Ovary (tissue), 10 donors: ENCODE measurements at places on chromosomes 12 and 14.

DNA sequence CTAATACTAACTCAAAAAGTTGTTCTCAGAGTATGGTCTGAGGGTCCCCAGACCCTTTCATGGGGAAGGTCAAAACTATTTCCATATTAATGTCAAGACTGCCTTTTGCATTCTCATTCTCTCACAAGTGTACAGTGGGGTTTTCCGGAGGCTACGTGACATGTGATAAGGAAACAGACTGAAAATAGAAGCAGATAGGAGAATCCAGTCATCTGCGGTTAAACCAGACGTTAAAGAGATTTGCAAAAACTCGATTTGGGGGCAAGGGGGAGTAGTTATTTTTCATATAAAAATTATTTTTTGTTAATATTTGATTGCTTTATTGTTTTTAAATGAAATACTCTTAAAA lies 1.0 kb upstream of the NAP1L1 start:
- peak overlapping the region; percentile 81 for H3K4me3 ChIP-seq
- no peaks in the 10 kb centered on the region for H3K36me3 ChIP-seq
- no peak overlapping the region for H3K27ac ChIP-seq
- no peaks in the 10 kb centered on the region for H3K4me1 ChIP-seq

DNA sequence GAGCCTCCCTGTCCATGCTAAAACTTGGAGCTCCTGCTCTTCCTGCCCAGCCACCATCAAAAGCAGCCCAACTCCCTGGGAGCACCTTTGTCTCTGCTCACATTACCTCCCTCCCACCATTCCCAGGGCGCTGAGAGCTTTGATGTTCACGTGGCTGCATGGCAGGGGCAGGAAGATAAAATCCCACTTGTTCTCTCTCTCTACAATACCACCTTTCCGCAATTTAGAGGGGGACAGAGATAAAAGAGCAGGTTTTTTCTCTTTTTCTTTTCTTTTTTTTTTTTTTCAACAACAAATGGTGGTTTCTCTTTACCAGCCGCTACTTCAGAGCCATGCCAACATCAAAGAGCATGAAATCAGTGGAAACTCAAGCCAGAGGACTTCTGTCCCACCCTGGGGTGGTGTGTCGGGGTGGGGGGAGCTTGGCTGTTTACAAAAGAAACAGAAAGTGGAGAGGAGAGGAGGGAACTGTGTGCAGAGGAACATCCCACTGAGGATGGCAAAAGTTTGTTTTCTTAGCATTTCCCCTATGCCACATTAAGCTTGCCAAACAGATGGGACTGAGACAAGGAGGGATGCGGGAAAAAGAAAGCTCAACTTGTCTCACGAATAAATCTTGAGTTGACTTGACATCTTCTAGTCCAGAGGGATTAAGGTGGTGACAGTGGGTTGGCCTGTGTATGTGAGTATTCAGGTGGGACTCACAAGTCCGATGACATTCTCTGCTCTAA lies 103.7 kb upstream of the NUDT4 start:
- no peak overlapping the region for H3K27ac ChIP-seq
- H3K27me3 ChIP-seq: no peaks in the 10 kb centered on the region
- H3K4me3 ChIP-seq: no peak overlapping the region

DNA sequence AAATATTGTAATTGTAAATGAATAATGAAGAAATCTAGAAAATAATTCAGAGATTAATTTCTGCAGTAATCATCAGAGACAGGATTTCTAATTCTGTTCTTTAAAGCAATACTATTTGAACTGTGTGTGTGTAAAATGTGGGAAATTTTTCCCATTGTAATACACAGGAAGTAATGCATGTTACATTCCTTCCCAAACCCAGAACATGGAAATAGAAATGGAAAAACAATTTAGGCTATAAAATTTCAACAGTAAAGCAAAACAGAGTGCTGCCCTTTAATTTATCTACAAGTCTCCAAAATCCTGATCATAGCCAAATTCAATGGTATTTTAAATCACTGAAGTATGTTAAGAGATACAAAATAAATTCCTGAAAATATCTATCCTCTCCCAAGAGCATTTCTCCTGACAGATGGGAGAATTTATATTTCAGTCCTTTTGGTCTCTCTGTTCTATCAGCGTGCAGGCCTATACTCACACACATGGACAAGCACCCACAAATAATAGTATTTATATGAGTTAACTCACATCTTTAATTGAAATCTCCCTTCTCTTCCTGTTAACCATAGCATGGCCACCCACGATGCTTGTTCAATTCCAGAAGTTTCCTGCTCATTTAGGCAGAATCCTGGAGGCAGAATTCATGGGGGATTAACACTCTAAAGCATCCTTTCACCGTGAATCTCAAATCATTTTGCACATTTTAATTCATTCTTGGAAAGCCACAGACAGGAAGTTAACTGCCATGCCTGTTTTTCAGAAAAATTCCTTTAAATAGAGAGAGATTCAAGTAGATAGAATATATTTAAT lies 1465.4 kb upstream of the FLRT2 start:
- H3K27ac ChIP-seq: no peak overlapping the region
- H3K27me3 ChIP-seq: no peaks in the 10 kb centered on the region
- DNase-seq: no peak
- H3K36me3 ChIP-seq: no peaks in the 10 kb centered on the region

DNA sequence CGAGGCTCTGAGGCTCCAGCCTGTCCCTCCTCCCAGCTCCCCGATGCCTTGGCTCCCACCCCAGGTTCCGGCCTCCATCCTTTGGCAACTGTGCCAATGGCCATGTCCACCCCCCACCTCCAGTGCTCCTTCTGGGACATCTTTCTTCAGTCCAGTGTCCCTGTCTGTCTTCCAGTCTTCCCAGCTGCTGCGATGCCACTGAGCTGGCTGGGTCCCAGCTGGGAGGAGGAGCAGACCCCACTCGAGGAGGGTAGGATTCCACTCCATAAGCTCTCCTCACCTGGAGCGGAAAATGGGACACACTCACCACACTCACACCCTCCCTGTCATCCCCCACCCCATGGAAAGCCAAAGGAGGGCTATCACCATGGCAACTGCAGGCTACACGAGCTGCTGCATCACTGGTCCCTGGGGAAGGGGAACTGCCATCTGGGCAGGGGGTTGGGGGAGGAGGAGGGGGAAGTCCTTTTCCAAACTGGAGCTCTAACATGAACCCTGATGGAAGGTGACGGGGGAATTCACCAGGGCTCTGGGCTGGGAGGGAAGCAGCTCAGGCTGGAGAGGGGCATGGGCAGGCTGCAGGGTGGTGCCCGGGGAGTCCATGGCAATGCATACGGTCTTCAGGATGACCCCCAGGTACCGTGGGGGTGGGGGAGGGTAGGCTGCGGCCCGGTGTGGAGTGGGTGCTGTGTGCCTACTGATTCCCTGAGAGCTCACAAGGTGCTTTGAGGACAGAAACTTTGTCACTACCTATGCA lies 94.3 kb downstream of the LRRC74A start:
- H3K27ac ChIP-seq: no peak overlapping the region
- peaks cover 50% of the 10 kb centered on the region for H3K4me1 ChIP-seq
- DNase-seq: peak; percentile 69

GRCh38 chr14:71583705-71584104 lies 348.5 kb upstream of the RGS6 start:
- H3K4me1 ChIP-seq: no peaks in the 10 kb centered on the region
- no peak overlapping the region for H3K27ac ChIP-seq
- H3K36me3 ChIP-seq: no peaks in the 10 kb centered on the region
- DNase-seq: no peak
- H3K4me3 ChIP-seq: no peak overlapping the region
- H3K27me3 ChIP-seq: no peaks in the 10 kb centered on the region

DNA sequence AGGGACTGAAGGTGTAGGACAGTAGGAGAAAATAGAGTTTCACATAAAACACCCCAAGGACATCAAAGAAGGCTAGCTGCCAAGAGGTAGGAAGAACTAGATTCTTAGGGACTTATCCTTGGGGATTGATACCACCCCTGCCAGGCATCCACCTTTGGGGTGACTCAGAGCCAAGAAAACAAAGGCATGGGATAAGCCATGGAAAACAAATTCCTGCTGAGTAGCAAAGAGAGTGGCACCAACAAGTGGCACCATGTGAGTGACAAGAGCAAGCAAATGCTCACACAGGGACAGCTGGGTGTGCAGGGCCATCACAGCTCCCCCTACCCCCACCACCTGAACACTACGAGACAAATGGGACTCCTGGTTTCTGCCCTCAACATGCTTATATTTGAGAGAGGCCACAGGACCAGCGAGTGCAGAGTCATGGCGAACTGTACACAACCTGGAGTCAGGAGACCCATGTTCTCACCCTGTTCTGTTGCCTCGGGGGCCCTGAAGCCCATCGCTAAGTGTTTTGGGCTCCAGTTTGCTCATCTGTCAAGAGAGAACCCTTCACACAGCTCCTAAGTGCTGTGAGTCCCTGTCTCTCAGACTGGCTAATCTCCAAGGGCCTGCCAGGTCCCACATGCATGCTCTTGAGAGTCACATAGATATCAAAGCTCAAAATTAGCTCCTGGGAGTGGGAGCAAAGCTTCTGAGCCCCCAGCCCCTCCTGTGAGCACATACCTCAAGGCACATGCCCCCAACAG lies 91.9 kb downstream of the DPF3 start:
- H3K27ac ChIP-seq: no peak overlapping the region
- no peaks in the 10 kb centered on the region for H3K27me3 ChIP-seq
- no peaks in the 10 kb centered on the region for H3K36me3 ChIP-seq
- H3K4me3 ChIP-seq: no peak overlapping the region

DNA sequence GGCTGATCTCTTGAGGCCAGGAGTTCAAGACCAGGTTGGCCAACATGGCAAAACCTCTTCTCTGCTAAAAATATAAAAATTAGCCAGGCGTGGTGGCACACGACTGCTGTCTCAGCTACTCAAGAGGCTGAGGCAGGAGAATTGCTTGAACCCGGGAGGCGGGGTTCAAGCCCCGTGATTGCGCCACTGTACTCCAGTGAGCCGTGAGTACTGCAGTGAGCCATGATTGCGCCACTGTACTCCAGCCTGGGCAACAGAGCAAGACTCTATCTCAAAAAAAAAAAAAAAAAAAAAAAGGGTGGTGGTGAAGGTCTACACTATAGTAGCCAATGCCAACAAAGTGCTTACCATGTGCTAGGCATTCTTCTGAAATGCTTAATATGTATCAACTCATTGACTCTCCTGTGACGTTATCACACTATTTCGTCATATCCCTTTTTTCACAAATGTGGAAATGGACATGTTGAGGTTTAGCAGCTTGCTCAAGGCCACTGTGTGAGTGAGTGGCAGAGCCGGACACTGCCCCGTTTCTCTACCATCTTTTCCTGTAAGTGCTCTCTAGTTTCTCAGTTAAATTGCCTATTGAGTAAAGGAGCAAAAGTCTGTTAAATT lies 59.6 kb downstream of the GNS start:
- H3K27me3 ChIP-seq: no peaks in the 10 kb centered on the region
- H3K4me1 ChIP-seq: no peaks in the 10 kb centered on the region
- no peak for DNase-seq
- no peak overlapping the region for H3K4me3 ChIP-seq

- H3K4me1 ChIP-seq: no peaks in the 10 kb centered on the region
- H3K36me3 ChIP-seq: no peaks in the 10 kb centered on the region
- no peak overlapping the region for H3K27ac ChIP-seq
- DNase-seq: no peak
- no peaks in the 10 kb centered on the region for H3K27me3 ChIP-seq
Measured at GRCh38 chr14:24815543-24815942, 181.6 kb upstream of the GZMB start.

DNA sequence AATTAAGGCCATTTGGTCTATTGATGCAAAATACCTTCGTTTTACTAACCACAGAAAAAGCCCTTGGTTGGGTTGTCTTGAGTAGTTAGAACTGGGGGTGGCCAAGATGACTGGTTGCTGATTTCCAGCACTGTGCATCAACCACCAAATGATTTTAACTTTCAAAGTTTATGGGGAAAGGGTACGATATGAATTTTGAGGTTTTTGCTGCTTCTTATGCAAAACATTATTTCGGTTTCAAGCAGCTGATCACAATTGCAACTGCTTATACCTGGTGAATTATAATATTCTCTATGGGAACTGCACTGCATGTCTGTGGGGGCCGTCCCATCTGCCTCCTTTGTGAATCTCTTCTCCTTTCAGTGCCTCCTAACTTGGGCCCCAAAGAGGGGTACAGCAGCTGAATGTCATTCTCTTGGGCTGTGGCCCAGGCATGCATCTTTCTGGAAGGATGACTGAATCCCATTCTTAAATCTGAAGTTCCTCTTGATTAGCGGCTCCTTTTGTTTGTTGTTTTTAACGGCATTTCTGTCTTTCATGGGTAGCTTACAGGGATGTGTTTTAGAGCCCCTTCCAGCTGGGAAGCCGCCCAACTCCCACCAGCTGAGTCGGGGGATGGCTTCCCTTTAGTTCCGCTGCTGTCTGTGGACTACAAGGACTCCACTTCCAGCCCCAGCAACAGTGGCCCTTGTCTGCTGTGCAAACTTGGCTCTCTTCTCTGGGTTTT lies 479.8 kb downstream of the ZFP36L1 start:
- DNase-seq: no peak
- H3K27ac ChIP-seq: no peak overlapping the region
- no peak overlapping the region for H3K4me3 ChIP-seq
- no peaks in the 10 kb centered on the region for H3K36me3 ChIP-seq
- H3K4me1 ChIP-seq: peaks cover 8% of the 10 kb centered on the region
- H3K27me3 ChIP-seq: no peaks in the 10 kb centered on the region

GRCh38 chr12:11650286-11651281 lies 1.1 kb downstream of the ETV6 start:
- peak overlapping the region; percentile 86 for H3K27ac ChIP-seq
- H3K4me1 ChIP-seq: peaks cover 4% of the 10 kb centered on the region

DNA sequence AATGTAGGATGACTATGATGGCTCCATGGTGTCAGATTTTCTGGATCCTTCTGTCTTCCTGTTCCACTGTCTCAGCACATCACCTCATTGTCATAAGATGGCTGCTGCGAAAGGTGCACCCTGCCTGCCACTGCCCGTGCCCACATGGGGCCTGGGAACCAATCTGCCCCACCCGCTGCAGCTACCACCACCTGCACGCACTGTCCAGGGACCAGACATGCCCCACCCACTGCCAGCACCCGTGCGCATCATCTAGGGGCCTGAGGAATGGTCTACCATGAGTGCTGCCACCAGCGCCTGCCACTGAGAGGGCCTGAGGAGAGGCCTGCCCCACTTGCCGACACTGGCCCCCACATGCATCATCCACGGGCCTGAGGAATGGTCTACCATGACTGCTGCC lies 23.8 kb downstream of the CYP46A1 start:
- H3K27me3 ChIP-seq: no peaks in the 10 kb centered on the region
- DNase-seq: no peak
- no peak overlapping the region for H3K4me3 ChIP-seq
- H3K36me3 ChIP-seq: no peaks in the 10 kb centered on the region

GRCh38 chr12:4383304-4383865 lies 3.9 kb upstream of the FGF23 start:
- H3K4me1 ChIP-seq: no peaks in the 10 kb centered on the region
- no peaks in the 10 kb centered on the region for H3K36me3 ChIP-seq
- no peak overlapping the region for H3K4me3 ChIP-seq
- no peaks in the 10 kb centered on the region for H3K27me3 ChIP-seq
- DNase-seq: no peak
- H3K27ac ChIP-seq: no peak overlapping the region

DNA sequence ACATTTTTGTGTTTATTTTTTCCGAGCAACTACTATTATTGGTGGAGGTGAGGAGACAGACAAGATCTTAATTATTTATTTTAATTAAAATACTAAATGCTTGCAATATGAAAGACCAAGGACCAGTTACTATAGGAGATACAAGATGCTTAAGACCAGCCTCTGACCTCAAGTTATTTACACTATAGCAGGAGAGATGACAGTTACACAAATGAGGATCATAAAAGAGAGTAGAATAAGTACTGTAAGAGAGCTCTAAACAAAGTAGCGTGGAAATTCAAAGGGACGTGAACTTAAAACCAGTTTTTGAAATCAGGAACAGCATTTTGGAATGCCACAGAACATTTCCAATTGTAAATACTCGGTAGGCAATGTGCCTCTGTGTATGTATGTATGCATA lies 128.0 kb upstream of the ATF1 start:
- no peaks in the 10 kb centered on the region for H3K36me3 ChIP-seq
- H3K4me1 ChIP-seq: peaks cover 1% of the 10 kb centered on the region
- H3K4me3 ChIP-seq: no peak overlapping the region
- H3K27ac ChIP-seq: no peak overlapping the region
